ENCODE measurements at places on chromosomes 1 and 21.

- DNase-seq, result no peak
Observed at GRCh38 chr1:228475812-228476211, 11.4 kb upstream of the RNF187 start.

- peak; percentile 93 for DNase-seq
Observed at GRCh38 chr1:26289158-26290059, 9.5 kb downstream of the SH3BGRL3 start.

DNA sequence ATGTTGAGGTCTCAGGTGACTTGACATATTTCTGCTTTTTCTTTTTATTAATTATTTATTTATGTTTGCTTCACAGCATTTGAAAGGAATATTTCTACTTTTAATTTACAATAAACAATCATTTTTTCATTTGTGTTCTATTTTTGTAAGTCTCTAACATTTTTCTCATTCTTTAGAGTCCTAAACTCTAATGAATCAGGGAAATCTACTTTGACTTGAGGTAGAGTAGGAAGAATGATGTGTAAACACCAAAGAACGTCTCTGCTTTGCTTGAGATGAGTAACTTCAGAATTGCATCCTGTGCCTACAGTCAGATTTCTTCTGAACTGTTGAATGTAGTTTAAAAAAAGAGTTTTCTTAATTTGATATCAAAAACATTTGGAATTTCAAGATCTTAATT is 65.2 kb downstream of the CNST start:
- no peak for DNase-seq

GRCh38 chr1:22626237-22627157 is 9.9 kb upstream of the C1QA start:
- no peak for DNase-seq

- DNase-seq, result no peak
Observed at GRCh38 chr21:34962136-34962535, 87.0 kb downstream of the RUNX1 start.

- no peak for DNase-seq
Observed at GRCh38 chr1:24954022-24954421, 23.9 kb upstream of the RUNX3 start.

DNA sequence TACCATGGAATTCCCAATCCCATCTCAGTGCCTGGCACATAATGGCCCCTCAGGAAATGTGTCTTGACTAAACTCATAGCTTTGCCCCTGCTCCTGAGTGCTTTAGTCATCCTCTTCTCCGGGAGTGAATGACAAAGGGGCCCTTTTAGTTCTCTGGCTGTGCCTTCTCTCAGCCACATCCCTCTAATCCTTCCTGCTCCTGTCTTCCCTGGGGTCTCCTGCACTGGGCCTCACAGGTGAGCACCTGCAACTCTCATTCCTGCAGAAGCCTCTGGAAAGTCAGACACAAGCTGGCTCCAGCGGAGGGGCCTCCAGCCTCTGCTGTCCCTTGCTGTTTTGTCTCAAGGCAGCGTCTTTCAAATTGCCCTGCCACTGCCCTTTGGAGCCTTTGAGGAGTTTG is 14.0 kb upstream of the ETV3L start:
- DNase-seq, result no peak

GRCh38 chr1:225863167-225863566 is 19.0 kb downstream of the TMEM63A start:
- DNase-seq, result no peak

DNA sequence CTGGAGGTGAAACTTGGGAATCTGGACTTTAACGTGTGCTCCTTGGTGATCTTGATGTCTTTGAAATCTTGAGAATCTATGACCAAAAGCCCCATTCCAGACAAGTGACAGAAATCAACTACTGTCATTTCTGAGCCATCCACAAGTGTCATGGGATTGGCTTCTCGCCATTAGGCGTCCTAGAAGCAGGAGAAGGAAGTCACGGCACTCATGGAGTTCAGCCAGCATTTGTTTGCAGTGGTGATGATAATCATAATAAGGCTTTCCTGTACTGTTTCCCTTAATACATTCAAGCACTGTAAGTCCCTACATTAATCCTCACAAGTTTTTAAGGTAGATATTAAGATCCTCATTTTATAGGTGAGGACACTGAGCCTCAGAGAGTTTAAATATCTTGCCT is 11.9 kb downstream of the F5 start:
- no peak for DNase-seq

- DNase-seq, result no peak
Observed at GRCh38 chr1:228364706-228365213, 41.9 kb downstream of the TRIM11 start.

Measured in CD14-positive monocyte (primary cell).